ENCODE measurements at places on chromosomes 12 and 14.

DNA sequence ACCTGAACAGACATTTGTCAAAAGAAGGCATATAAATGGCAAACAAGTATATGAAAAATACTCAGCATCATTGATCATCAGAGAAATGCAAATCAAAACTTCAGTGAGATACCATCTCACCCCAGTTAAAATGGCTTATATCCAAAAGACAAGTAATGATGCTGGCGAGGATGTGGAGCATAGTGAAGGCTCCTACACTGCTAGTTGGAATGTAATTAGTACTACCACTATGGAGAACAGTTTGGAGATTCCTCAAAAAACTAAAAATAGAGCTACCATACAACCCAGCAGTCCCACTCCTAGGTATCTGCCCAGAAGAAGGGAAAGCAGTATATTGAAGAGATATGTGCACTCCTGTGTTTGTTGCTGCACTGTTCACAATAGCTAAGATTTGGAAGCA, 146.1 kb downstream of the TGFB3 start:
- no peak for DNase-seq

DNA sequence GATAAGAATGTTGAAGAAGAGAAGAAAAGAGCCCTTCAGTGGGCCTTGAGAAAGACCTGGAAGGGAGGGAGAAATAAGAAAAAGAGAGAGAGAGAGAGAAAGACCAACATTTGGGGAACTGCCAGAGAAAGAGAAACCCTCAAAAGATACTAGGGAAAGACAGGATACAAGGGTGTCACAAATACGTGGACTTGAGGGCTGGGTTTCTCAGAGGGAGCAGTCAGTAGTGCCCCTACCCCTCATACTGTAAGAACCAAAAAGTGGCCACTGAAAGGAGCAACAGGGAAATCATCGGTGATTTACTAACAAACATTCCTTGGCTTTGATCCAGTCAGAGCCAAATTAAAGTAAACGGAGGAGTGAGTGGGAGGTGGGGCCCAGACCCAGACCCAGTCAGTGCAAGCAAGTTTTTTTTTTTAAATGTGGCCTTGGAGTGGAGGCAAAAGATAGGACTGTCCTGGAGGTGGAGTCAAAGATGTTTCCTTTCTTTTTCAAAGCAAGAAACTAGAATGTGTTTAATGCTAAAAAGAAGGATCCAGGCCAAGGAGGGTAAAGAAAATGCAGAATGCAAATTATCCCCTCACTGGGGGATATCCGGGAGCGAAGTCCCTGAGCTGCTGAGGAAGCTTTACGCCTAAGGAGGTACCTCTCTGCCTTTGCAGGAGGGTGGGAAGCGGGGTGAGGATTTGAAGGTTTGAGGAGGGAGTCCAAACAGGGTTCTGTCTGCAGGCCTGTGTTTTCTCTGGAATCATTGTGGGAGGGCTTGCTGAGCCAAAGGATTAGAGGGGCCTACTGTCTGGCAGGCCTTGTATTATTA, 143.5 kb upstream of the AMIGO2 start:
- no peak for DNase-seq

DNA sequence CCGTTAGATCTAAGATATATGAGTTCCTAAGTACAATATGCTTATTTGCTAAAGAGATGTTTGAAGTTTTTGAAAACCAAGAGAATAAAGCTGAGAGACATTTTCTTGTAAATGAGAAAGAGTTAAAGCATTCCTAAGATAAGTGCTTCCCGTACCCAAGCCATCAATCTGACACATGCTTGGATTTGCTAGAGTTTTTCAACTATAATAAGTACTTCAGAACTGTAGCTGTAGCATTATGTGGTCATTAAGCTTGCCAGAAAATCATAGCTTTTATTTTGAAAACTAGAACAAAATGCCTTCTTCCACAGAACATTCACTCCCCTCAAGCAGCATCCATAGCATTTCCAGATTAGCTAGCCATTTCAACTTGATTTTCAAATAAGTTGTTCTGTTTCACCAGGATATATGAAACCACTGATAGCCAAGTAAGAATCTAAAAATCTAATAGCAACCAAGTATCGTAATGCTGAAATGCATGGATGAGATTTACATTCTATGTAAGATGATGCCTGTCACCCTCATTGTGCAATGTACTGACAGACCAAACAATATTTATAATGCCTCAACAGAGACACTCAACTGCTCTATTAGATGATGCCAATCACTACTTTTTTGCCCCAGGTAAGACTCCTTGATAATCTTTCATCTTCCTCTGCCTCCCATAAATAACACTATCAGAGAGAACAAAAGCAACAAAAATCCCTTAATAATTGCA, 8.0 kb downstream of the SNW1 start:
- DNase-seq: no peak

DNA sequence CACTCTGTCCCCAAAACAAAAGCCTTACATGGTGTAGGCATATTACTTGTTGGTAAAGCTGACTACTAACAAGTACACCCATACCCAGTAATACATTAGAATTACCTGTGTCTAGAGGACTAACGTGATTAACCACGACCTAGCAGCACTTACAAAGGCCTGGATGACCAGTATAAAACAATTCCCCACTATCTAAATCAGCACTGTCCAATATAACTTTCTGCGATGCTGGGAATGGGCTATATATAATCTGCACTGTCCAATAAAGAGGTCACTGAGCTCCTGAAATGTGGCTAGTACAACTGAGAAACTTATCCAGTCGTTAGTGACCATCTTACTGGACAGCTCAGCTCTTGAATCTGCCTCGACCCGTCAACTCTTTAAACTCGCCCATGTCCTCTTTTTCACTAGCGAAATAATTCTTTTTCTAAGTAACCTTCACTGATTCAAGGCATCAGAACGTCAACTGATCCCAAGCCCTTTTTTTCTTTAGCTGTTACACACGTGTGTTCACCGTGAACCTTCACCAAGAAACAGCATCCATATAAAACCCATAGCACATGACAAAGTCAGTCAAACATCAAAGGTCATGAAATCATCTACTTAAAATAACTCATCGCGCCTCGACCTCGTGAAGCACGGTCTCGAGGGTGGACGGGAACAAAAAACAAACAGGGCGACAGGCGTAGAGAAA, 905 bp upstream of the CIPC start:
- no peak for DNase-seq

- DNase-seq: no peak
These were observed 133.4 kb downstream of the SLC6A15 start for GRCh38 chr12:84779169-84779568.
